Kidney epithelial cell (primary cell): ENCODE measurements at places on chromosomes 11 and 22. TPM values are rescaled to one million over a fixed set of nuclear protein-coding genes. Genes with fewer than 3 reads are reported as not detected.

The NPTXR gene
- 2.4 and 5.4 TPM in 2 replicates for total RNA-seq

The HOATZ gene
- not detected in 2 replicates for total RNA-seq

The LARGE1 gene
- total RNA-seq: 17.8 and 21.0 TPM in 2 replicates

The BTBD18 gene
- total RNA-seq: not detected in 2 replicates
